ENCODE measurements at places on chromosomes 2 and 18.

DNA sequence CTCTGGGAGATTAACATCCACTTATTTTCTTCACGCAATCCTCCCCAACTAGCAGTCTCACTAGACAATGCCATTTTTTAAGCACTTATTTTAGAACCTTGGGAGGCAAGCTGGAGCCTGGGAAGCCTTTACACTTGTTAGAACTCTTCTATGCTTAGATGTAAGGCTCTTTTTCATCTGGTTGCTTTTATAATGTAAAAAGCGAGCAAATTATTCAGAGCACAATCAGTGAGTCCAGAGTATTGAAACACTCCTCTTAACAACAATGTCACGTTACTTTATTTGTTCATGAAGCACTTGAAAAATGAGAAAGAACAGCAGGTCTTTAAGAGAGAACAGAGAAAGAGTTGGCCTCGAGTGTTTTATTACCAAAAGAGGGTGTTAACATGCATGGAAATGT, 84.1 kb upstream of the SLC8A1 start:
- no peak for DNase-seq

GRCh38 chr2:47189635-47190034, 34.5 kb upstream of the STPG4 start:
- DNase-seq: no peak

DNA sequence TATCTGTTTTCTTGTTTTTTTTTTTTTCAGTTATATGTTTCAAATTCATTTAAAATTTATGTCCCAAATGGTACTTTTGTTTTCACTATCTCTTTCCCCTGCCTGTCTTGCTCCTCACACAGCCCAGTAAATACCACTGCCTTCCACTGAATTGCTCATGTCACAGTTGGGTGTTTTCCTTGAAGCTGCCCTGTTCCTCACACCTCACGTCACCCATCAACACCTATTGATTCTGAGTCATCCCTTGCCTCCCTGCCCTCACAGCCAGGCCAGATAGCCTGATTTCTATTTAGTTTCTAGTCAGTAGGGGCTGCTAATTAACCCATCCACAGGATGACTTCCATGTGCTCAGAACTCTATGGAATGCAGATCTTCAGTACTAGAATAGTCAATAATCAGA, 25.3 kb downstream of the FSHR start:
- no peak for DNase-seq

- no peak for DNase-seq
These were observed 454.5 kb downstream of the BCL11A start for GRCh38 chr2:60098996-60099395.

All from effector CD8-positive, alpha-beta T cell (primary cell).